Activated gamma-delta T cell treated with anti-CD3 and anti-CD28 coated beads, Interleukin-2, amount 50 U/mL, for 16 hours (primary cell): ENCODE measurements at places on chromosomes 7 and 10.

GRCh38 chr7:91198371-91198770, 65.9 kb upstream of the FZD1 start:
- no peak for DNase-seq

DNA sequence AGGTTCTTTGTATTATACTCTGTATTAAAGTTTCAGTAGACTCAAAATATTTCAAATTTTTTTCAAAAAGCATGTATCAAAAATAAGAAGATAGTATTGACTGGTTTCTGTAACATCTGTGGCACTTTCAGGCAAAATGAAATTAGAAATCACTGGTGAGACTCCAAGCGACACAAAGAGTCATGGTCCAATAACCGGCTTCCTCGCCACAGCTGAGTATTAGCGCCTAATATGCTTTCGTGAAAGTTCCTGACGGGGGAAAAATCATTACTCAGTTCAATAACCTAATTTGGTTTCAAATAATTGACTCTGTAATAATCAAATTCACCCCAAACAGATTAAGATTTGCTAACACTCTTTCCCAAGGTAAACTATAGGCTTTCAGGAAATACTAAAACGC, 13.4 kb downstream of the TMEM209 start:
- DNase-seq = no peak

- no peak for DNase-seq
These were observed 108.3 kb downstream of the SUGCT start for GRCh38 chr7:40243076-40243475.

DNA sequence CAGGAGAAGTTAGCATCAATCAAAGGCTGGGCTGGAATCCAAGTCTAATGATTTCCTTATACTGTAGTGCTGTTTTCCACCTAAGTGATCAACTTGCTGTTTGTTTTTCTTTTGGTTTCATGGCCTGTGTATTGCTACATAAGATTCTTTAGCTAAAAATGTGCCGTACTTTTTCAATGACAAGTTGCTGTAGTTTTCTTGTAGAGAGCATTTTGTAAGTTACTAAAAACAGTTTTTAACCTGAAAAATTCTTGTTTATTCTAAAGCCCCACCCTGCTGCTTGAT, 1.3 kb downstream of the HELLS start:
- DNase-seq = no peak

- DNase-seq = peak; percentile 84
These were observed 98.0 kb upstream of the ZNF722 start for GRCh38 chr7:63900394-63901203.

DNA sequence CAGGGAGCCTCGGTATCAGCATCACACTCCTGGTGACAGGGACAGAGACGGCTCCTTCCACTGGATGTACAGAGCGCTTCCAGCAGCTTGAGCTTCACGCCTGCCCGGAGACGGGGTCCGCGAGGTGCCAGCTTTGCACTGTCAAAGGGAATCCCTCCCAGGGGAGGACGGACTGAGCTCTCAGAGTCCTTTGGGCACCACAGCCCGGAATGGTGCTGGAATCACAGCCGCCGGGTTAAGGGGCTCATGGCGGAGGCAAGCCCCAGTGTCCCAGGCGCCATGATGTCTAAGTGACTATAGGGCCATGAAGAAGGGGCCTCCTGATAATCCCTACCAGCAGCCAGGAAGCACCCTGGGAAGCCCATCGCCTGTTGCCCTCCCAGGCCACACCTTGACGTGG, 41.4 kb downstream of the PTPRN2 start:
- no peak for DNase-seq

GRCh38 chr10:107433605-107434004, 269.1 kb upstream of the SORCS1 start:
- DNase-seq = no peak

DNA sequence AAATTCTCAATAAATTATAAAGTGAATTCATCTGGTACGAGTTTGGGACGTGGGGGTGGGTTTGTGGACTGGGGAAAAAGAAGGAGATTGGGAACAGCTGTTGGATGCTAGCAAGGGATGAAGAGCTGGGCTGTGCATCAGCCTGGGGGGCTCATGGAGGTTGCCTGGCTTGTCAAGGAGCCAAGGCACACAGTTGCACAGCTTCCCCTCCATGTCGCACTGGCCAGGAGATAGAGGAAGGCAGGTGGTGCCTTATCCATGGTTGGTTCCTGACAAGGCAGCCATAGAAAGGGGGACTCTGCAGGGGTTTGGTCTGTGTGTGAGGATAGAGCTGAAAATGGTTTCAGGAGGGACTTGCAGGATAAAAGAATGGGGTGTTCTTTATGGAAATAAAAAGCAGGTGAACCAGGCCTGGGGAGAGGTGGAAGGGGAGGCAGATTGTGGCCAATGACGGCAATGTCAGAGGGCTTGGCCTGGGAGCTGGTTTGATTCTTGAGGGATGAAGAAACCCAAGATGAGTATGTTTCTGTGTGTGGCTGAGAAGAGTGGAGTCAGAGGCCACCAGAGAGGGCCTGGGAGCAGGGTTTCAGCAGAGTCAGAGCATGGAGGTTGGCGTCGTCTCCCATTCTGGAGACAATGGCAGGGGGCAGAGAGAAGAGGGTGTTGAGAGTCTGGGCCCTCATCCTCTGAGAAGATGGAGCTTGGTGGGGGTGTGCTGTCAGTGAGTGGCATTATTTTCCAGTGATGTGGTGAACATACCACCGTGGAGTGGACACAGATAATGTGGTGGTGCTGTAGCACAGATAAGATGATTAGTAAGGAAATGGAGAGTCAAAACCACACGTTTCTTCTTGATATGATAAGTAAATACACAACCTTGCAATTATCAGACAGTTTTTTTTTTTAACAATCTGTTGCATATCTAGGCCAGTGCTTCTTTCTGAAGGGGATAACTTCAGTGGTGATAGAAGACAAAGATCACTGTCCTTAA, 108.2 kb downstream of the PTPN20 start:
- DNase-seq = no peak

DNA sequence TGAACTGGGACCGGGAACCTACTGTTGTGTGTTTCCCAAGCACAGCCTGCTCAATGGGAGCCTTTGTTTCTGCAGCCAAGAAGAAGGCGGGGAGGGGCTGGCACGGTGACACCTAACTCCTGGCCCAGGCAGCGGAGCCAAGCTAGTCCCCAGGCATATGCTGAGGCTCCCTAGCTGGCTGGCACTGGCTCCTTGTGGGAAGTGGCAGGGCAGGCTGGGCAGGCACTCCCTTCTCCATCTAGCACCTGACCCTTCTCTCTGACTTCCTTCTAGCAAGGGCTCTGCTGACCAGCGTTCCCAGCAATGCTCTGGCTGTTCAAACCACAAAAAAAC, 325.0 kb downstream of the PLXNA4 start:
- DNase-seq = no peak

DNA sequence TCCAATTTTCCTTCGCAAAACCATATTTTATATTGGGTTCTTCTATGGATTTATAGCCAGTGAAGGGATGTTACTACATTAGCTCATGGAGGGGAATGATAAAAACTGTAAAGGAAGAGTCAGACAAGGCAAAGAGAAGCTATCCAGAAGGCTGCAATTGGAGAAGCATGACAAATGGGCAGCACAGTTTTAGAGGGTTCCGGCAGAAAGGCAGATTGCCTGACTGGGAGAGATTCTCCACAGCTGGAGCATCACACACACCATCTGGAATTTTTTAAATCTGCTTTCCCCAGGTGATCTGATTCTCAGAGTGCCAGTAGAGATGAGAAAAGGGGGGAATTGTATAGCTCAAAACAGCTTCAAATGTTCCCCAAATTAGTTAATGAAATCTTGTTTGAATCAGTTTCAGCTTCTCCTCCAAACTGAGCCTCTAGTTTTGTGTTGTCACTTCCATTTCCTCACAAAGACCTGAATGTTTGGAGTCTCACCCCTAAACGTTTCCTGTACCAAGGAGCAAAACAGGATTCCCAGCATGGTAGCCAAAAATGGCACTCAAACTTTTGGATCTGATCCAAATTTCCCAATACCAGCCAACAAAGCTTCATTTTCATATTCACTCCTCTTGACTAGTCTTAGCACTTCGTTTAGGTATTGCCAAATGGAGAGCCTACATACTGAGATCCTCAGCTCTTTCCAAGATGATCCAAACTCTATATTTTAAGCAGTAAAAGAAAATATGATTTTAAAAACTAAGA, 177.5 kb downstream of the HPSE2 start:
- no peak for DNase-seq

DNA sequence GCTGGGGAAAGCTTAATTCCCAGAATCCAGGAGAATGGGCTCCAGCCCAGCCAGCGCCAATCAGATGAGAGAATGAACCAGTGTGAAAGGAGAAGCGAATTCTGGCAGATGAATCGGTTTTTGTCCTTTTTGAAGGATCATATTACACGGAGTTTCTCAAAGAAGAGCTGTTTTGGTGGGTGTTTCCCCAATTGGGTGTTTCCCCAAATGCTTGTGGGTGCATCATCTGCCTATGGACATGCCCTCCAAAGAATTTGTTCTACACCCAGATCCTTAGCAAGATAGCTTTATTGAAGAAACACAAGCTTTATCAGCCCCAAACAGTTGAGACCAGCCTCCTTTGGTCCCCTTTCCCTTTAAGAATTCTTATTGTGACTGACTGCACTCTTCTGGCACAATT, 186.5 kb upstream of the GPR26 start:
- DNase-seq = no peak

DNA sequence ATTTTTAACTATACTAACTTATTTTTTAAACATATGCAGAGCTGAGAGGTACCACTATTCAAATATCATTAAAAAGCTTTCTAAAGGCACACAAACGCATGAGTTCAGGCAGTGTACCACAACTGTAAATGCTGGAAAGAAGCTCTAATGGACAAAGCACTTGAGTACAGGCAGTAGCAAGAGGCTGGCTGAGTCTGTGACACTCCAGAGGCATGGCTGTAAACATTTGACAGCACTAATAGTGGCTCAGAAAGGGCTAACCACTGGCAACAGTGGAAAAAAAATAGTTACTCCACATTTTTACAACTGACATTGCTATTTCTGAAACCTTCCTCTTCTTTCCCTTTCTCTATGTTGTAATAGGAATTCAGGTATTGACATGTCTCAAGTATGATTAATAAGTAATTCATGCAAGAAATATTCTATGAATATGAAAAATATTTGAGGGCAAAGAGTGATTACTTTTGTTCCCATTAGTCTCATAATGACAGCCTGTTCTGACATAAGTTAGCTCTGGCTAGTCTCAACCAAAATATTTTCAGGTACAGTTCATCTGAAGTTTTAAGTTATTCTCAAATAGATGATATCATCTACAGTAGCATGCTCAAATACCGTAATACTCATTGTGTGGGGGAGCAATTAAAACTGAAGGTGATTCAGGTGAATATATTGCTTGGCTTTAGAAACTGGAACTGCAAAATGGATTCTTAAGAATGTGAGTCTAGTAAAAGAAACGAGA, 324.0 kb upstream of the POT1 start:
- DNase-seq = no peak

- no peak for DNase-seq
These were observed 341.7 kb downstream of the PARD3 start for GRCh38 chr10:34473174-34474008.

GRCh38 chr10:33521062-33521461, 186.6 kb upstream of the NRP1 start:
- DNase-seq = no peak
